Stimulated activated CD8-positive, alpha-beta memory T cell treated with anti-CD3 and anti-CD28 coated beads, Interleukin-7, amount 100 ng/mL, for 4 hours (primary cell): ENCODE measurements at places on chromosomes 4 and X.

DNA sequence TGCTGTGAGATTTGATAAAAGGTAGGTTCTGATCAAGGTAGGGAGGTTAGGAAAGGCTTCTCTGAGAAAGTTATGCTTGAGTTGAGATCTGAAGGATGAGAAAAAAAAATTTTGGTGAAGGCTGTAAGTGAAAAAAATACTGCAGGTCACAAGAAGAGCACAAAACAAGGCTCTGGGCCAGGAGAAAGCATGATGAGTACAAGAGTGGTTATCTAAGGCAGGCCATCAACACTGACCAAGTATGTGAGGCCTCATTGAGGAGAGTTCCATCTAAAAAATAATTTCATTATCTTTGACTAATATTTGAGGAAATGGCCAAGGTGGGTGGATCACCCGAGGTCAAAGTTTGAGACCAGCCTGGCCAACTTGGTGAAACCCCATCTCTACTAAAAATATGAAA, 71.6 kb upstream of the SLC4A4 start:
- no peak for DNase-seq

- no peak for DNase-seq
These were observed 383.3 kb upstream of the ZFP42 start for GRCh38 chr4:187612301-187612700.

GRCh38 chr4:38188631-38189101, 228.5 kb downstream of the PTTG2 start:
- DNase-seq: no peak

- DNase-seq: no peak
These were observed 1509.6 kb downstream of the ADGRL3 start for GRCh38 chr4:62709618-62710252.

DNA sequence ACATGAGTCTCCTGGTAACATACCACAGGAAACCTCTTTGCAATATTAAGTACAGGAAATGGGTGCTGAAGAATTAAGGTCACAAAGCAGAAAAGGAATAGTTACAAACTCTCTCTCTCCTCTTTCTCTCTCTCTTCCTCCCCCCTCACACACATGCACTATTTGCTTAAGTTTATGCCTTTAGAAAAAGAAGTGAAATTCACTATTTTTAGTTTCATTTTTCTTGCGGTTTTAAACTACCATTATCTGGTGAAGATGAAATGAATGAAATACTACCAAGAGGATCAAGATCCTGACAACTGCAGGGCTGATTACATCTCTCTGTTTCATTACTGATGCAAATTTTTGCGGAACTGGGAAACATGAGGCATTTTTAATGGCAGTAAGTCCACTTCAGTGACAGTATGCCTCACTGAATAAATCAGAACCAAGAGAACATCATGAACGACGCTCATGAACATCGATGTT, 64.3 kb upstream of the FTHL17 start:
- no peak for DNase-seq

DNA sequence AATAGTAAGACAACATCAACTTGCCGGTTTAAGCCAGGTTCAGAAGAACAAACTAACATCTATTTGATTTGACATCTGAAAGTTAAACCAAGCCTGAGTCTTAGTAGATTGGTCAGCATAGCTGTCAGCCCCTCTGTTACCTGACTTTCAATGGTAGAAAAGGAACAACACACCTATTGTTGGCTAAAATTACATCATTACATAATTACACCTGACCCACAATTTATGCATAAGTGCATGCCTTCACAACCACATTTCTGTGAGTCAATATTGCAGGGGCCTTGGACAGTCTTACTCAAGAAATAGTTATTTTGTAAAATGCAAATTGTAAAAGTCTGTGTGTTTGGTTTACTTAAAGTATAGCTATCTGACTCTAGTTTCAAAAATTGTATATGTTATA, 36.2 kb downstream of the EGFL6 start:
- no peak for DNase-seq

DNA sequence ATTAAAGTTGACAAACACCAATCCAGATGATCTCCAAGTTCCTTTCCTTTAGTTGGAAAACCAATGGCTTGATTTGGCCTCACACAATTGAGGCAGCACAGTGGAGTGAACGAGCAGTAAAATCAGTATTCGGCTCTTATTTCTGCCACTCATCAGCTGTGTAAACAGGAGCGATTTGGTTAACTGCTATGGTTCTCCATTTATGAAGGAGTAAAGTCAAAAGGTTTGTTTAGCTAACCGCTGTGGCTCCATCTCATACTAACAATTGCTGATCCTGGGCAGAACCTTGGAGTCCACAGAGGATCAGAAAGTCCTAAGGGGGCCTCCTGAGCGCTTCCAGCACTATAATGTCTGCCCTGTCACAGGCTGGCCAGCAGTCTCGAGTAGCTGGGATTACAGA, 54.5 kb upstream of the EXOC1L start:
- no peak for DNase-seq
